Mesenteric fat pad (tissue), 1 donor: ENCODE measurements at places on chromosomes 2 and 18. TPM values are rescaled to one million over a fixed set of nuclear protein-coding genes. Genes with fewer than 3 reads are reported as not detected.

- DNase-seq, result no peak
Measured at GRCh38 chr2:84497285-84497684, 19.0 kb upstream of the DNAH6 start.

GRCh38 chr2:195044801-195045200, 612.2 kb upstream of the SLC39A10 start:
- DNase-seq, result no peak

DNA sequence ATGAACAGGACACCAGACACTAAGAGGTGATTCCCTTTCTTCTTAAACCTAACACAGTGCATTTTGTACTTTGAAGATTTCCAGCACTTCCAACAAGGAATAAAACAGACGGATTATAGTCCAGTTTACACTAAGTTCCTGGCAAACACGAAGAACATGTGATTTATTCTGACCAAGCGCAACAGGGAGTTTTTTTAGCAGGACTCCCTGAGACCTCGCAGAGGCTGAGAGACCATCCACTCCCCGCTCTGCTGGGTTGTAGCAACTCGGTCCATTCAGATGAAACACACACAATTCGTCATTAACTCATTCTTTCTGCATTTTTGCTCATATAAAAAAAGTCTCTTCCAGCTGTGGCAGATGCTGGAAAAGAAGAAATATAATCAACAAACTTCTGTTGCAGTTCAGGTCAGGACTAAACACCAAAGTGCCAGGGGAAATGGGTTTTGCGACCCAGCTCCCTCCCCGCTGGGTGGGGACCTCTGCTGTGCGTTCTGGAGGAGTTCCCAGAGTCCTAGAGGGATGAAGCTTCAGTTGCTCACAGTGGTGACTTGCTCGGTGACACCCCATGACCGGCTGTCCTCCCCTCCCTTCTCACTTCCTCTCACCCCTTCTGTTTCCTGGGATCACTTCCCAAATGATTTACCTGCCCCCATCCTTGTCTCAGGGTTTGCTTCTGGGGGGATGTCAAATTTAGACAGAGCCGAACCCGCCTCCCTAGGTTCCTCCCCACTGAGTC, 52.5 kb downstream of the KCNF1 start:
- DNase-seq, result no peak

DNA sequence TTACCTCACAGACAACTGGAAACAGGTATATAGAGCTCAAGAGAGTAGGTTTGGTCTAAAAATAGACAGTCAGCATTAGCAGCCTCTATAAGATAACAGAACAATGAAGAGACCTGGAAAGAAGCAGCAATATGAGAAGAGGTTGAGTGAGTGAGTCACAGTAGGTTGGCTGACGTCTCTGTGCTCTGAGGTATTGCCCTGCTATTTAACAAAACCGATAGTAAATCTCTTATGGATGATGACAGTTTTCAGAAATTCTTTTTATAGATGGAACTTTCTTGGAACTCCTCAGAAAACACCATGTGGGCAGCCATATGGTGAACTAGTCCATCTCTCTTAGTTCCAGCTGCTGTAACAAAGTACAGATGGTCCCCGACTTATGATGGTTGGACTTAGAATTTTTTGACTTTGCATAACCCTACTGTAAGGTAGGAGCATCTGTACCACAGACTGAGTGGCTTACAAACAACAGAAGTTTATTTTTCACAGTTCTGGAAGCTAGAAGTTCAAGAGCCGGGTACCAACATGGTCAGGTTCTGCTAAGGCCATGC, 123.5 kb downstream of the MBD2 start:
- DNase-seq, result no peak

DNA sequence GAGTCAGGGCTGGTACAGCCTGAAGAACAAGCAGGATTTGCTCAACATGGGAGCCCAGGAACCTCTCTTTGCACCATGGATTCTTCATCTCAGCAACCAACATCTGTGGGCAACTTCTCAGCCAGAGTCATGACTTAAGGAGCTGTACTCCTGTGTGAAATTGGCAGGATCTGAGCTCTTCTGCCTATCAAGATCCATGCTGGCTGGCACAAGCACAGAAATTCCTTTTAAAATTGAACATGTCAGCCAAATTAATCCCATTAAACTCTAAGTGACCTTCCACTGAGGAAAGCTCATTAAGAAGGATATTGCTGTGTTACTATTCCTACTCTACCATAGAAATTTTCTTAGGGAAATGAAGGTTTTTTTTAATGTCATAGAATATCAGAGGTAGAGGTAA, 110.5 kb upstream of the SCG2 start:
- no peak for DNase-seq

The KHK gene
- 4.7 TPM for total RNA-seq

The LYPD6 gene
- not detected for total RNA-seq

The POTEI gene
- not detected for total RNA-seq
